ENCODE measurements at places on chromosomes 12 and 14.

GRCh38 chr12:12891881-12892355 is 556 bp downstream of the GPRC5A start:
- H3K27me3 ChIP-seq: peaks cover 47% of the 10 kb centered on the region
- H3K4me3 ChIP-seq: no peak overlapping the region
- no peaks in the 10 kb centered on the region for H3K36me3 ChIP-seq
- peaks cover 3% of the 10 kb centered on the region for H3K4me1 ChIP-seq
- H3K27ac ChIP-seq: no peak overlapping the region

- peaks cover 32% of the 10 kb centered on the region for H3K27me3 ChIP-seq
- DNase-seq: no peak
- H3K36me3 ChIP-seq: no peaks in the 10 kb centered on the region
- no peak overlapping the region for H3K27ac ChIP-seq
- no peak overlapping the region for H3K4me3 ChIP-seq
Measured at GRCh38 chr14:67526676-67527459, 6.2 kb upstream of the PLEKHH1 start.

DNA sequence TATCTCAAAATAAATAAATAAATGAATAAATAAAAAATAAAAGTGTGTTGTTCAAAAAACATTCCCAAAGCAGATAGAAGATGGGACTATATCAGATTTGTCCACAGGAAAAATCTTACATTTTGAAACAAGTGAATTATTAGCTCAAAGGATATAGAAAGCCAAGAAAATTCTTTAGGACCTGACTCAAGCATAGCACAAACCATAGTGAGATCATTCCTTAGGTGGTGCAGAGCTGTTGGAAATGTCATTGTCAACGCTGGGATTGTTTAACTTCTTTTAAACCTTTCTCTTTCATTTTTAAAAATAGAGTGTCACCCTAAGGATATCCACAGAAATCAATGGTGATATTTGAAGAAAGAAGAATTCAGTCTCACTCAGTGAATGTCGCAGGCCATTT is 43.5 kb downstream of the DRAM1 start:
- no peak overlapping the region for H3K27ac ChIP-seq
- H3K4me3 ChIP-seq: no peak overlapping the region
- DNase-seq: no peak
- H3K4me1 ChIP-seq: peaks cover 5% of the 10 kb centered on the region

DNA sequence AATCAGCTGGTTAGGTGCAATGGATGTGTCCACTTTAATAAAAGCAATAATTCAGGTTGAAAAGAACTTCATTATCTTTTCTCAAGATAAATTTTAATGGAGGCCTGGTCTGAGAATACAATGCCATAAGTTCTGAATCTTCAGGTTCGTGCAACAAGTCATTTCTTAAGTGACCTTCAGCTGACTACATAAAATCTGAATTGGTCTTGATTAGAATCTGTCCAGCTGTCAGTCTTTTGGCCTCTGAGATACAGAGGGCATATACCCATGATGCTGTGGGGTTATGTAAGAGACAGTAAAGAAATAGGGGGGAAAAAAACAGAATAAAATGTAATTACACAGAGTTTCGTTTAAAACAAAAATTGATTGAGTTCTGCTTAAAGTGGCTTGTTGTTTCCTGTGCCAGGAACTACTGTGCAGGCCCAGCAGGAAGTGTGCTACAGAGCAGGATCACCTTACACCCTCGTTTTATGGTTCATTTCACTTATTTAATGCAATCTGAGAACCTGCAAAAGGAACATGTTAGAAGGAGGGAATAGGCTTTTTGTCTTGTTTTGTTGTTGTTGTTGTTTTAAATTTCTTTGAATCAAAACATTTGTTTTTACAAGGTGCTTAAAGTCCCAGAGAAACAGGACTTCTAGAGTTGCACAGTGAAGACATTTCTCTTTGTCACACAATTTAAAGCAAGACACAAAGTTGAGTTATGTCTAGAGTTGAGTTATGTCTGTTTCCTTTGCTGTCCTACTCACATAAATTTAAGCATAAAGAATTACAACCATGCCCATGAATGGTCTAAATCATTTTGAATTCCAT is 64.2 kb downstream of the LGR5 start:
- peak; percentile 0 for DNase-seq
- H3K27me3 ChIP-seq: no peaks in the 10 kb centered on the region
- H3K27ac ChIP-seq: no peak overlapping the region
- H3K36me3 ChIP-seq: no peaks in the 10 kb centered on the region
- H3K4me3 ChIP-seq: no peak overlapping the region

GRCh38 chr14:80003138-80003537 is 208.2 kb downstream of the DIO2 start:
- no peak overlapping the region for H3K27ac ChIP-seq
- no peak for DNase-seq
- H3K4me3 ChIP-seq: no peak overlapping the region
- H3K27me3 ChIP-seq: no peaks in the 10 kb centered on the region
- no peaks in the 10 kb centered on the region for H3K36me3 ChIP-seq

Data from T-cell (primary cell).